ENCODE measurements at places on chromosomes 16 and 17. TPM values are rescaled to one million over a fixed set of nuclear protein-coding genes. Genes with fewer than 3 reads are reported as not detected.

- DNase-seq: peak; percentile 52
Measured at GRCh38 chr17:66420961-66421371, 118.6 kb downstream of the PRKCA start.

DNA sequence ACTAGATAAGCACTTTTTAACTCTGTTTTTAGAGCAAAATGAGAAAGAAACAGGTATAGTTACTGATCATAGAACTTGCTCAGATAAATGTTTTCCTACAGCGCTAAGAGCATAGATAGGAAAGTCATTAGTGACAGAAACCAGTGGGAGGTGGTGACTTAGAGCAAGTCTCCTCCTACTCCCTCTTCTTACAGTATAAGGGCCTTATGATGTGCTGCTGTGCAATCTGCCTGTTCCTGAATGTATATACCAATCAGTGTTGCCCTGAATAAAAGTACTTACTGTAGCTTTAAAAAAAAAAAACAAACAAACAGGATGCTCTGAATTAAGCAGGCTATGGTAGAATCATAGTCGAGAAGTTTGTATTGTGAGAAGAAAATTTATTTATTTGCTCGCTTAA lies 23.3 kb upstream of the RASL10B start:
- DNase-seq: no peak

- DNase-seq: no peak
Measured at GRCh38 chr16:66342294-66342900, 24.1 kb upstream of the CDH5 start.

GRCh38 chr17:19757536-19758180 lies 9.6 kb upstream of the ALDH3A1 start:
- DNase-seq: no peak

DNA sequence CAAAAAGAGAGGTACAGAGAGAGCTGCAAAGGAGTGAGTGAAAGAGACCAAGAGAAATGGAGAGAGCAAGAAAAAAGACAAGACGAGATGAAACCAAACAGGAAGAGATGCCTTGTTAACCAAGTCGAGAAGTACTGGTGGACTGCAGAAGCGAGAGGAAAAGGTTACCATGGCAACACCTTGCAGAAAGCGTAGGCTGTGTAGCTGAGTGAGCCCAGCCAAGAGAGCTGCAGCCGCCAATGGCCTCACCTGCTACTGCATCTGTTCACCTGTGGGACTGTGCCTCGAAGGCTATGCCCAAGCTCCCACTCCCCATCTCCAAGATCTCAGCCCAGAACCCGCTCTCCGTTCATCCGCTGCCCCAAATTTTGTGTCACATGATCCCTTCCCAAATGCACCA lies 161.3 kb downstream of the SLC39A11 start:
- DNase-seq: no peak

- DNase-seq: peak; percentile 43
Measured at GRCh38 chr17:30093463-30094147, 23.0 kb upstream of the NSRP1 start.

- DNase-seq: no peak
Measured at GRCh38 chr17:11001651-11002050, 163.8 kb upstream of the PIRT start.

DNA sequence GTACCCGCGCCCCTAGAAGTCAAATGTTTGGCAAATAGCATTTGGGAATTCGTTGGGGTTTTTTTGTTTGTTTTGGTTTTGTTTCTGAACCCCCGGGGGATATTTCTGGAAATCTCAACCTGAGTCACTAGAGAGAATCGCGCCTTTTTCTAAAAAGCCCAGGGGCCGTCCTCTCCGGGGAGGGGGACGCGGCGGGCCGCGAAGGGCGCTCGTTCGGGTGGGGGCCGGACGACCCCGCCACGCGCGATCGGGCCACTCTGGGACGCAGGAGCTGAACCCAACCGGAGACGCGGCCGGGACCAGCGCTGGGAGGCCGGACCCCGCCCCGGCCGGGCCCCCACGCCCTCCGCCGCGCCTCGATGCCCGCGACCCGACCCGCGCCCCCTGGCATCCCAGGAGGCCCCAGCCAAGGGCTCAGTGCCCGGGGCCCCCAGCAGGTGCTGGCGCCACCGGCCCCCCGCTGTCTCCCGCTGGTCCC lies 302 bp downstream of the LITAF start:
- no peak for DNase-seq

- DNase-seq: no peak
Measured at GRCh38 chr16:71623597-71623996, 2.4 kb upstream of the MARVELD3 start.

GRCh38 chr16:22969567-22969966 lies 155.6 kb downstream of the HS3ST2 start:
- peak; percentile 63 for DNase-seq

DNA sequence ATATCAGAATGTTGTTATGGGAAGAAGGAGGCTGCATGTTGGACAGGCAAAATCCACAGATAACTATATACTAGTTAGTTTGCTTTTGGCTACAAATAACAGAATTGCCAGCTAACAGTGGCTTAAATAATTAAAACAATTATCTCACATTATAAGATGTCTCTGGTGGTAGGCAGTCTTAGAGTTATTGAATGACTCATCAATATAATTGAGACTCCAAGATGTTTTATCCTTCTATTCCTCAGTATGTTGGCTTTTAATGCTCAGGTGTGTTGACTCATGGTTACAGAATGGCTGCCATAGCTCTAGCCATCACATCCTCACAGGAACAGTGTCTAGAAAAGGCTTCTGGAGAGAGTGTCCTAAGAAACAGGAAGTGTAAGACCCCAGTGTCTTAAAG lies 11.1 kb downstream of the CHP2 start:
- no peak for DNase-seq

GRCh38 chr17:35878361-35878760 lies 1.8 kb downstream of the CCL5 start:
- DNase-seq: no peak

The PRAC2 gene
- total RNA-seq: not detected

The SECTM1 gene
- 1.8 TPM for total RNA-seq

The TP53TG3B gene
- not detected for total RNA-seq

The LCAT gene
- 13.0 TPM for total RNA-seq

The TEX2 gene
- 127 TPM for total RNA-seq

Data from mammary epithelial cell (primary cell).